ELF-1 (cell line): ENCODE measurements at places on chromosomes 3 and 15.

DNA sequence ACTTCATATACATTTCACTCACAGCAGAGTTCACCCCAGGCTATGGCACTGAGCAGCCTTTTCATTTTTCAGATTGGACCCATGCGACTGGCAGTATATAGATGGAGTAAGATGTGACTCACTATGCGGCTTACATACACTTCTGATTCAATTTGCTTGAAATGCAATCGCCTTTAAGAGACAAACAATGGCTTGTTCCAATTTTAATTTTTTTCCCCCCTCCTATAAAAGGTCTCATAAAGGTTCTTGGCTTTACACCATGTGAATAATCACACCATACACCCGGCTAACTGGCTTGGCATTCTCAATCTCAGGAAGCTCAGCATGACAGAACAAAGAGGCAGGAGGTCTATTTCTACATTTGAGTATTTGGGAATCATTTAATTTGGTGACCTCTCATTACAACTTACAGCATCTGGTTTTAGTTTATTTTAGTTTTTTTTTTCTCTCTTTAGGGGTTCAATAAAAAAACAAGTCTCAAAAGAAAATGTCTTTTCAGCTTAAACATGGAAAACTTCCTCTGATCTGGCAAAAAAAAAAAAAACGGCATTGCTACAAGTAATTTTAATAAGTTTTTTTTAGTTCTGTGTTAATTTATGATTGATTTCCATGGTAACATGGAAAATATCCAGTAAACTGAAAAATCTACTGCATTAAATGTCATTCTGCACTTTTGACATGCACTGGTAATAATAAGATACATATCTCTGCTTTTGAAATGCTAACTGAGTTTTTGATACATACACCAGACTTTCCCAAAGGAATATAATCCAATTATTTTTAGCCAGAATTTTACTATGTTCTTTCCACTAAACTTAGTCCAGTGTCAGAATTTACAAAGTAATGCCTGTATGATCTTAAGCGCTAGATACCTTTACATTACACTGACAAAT, 38.8 kb downstream of the GADL1 start:
- DNase-seq: no peak

DNA sequence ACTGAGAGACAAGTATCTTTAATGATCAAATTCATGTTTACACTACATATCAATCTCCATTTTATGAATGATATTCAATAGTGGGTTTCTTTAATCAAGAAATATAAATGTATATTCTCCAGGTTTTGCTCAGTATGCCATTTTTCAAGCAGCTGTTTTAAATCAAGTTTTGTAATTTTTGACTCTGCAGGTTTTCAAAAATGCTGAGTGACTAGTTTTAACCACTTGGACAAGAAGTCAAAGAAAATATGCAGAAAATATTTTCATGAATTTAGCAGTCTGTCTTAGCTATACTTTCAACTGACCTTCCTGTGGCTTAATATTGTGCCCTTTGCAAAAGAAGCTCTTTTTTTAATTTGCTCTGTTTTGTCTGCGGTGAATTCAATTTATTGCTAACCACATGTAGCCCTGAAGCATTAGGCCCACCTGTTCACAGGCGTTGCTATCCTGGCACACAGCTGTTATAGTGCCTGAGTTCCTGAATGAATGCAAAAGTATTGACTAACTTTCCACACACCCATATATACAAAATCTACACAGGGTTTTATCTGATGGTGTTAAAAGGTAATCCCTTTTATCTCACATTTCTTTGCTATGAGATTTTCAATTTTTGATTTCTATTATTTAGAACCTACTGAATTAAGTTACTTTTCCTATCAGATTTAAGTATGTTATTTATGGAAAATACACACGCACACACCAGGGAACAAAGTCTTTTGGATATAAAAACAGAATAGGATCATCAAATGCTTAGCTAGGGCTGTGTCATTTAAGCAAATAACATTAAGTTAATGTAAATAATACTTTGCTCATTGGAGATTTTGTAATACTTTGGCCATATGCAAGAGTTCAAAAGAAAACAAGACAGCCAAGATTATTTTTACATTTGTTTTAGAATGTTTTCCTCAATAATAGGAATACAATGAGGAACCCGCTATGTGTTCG, 1166.1 kb upstream of the GBE1 start:
- DNase-seq: no peak

DNA sequence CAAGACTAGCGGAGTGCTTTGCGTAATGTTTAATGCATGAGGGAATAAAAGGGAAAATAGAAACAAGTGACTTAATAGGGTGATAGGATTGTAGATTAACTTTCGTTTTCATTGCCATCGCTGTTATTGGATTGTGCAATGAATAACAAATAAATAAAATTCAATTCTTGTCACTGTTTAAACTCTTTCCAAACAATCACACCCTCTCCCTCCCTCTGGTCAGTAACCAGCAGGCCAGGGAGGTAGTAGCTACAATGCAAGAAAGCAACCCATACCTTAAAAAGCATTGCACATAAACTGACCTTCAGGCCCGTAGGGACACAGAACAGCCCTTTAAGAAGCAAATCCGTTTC, 705 bp upstream of the TFRC start:
- DNase-seq: no peak

- DNase-seq: no peak
These were observed 91.4 kb downstream of the WWTR1 start for GRCh38 chr3:149566292-149566975.
